DND-41 (cell line): ENCODE measurements at places on chromosomes 13 and 19.

GRCh38 chr13:34044660-34045080 lies 226.7 kb downstream of the RFC3 start:
- DNase-seq = no peak

DNA sequence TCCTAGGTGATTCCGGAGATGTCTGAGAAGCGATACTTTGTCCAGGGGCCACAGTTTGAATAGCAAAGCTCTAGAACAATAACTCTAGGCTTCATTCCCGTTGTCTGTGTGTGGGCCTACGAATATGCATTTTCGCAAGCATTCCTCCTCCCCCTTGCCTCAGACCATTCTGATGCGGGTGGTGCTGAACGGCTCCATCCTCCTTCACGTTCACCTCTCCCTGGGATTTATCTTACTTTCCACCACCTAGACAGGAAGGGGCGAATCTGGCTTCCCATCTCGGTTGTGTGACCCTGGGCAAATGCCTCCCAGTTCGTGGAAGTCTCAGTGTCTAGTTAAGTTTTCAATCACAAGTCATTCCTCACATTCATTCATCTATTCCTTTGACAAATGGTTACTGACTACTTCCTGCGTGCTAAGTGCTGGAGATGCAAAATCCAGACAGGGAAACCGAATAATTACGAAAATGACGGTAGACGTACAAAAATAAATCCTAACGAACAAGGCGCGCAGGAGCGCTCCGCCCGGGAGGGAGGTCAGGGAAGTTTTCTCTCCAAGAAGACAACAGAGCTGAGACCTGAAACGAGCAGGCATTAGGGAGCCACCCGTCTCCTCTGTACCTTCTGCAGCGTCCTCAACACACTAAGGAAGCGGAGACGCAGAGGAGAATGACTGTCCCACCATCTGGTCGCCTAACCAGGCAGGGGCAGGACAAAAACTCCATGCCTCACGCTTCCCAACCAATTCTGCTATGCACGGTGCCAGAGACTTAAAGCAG lies 1.3 kb upstream of the CNOT3 start:
- DNase-seq = no peak

GRCh38 chr13:30353471-30354215 lies 46.3 kb upstream of the KATNAL1 start:
- DNase-seq = no peak

GRCh38 chr13:19681517-19681916 lies 48.1 kb downstream of the MPHOSPH8 start:
- no peak for DNase-seq

DNA sequence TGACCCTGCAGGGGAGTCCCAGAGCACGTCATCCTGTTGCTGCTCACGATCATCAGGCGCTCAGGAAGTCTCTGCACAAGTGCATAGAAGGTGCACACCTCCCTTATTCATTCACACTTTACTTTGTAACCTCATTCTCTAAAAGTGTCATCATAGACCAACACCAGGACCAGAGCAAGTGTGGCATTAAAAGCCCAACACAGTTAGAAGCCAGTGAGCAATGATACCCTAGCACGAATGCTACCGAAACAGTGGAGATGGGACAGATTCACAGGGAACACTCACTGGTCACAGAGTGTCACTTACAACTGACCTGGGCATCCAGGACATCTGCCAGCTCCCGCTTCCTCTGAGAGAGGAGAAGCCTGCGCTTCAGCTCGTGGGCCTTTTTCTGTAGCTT lies 17.0 kb downstream of the HAUS8 start:
- no peak for DNase-seq

GRCh38 chr13:75091718-75092117 lies 390.3 kb downstream of the TBC1D4 start:
- DNase-seq = no peak

DNA sequence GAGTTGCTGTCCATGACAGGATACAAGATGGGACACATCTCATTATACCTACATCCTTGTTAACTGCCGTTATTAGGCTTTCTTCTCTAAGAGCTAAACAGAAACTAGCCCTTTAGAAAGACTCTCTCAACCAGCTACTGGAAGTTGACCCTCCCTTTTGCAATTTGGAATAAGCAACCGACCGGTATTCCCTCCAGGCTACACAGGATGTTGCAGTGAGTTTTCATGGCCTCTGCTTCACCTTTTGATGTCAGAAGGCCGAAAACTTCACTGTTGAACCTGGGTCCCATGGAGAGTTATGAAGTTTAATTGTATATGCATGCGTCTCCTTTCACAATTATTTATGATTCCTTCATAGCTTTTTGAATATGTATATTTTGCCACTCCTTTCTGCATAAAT lies 1042.5 kb upstream of the SPRY2 start:
- DNase-seq = no peak

GRCh38 chr13:48072304-48072703 lies 22.6 kb downstream of the MED4 start:
- DNase-seq = peak; percentile 29
